Stimulated activated CD4-positive, alpha-beta T cell treated with anti-CD3 and anti-CD28 coated beads, TNF-alpha, amount 100 ng/mL, for 24 hours (primary cell): ENCODE measurements at places on chromosomes 2 and 18.

DNA sequence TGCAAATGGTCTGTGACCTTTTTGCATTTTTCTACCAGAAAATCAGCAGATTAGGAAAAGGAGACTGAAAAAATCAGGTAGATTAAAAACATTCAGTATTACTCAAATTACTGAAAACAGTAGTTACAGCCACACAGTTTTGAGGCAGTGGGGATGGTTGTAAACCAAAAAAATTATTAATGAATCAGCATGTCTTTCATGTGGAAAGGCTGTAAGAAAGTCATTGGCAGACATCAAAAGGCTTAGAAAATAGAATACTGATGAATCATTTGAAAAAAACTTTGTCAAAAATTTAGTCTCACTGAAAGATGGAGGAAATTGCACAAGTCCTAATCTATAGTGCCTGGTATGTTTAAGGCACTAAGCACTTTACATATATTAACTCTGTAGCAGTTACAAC lies 133.9 kb upstream of the GCFC2 start:
- no peak for DNase-seq

DNA sequence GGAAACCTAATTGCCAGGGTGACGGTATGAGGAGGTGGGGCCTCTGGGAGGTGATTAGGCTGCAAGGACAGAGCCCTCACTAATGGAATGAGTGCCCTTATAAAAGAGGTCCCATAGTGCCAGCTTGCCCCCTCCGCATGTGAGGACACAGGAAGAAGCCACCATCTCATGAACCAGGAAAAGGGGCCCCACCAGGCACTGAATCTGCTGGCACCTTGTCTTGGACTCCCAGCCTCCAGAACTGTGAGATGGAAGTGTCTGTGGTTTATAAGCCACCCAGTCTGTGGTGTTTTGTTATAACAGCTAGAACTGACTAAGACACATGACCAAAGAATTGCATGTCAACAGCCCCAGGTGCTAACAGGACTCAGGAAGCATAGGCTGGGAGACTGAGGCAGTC lies 214.3 kb downstream of the MGAT5 start:
- DNase-seq, result no peak

- DNase-seq, result no peak
Observed at GRCh38 chr2:206984206-206984605, 44.9 kb downstream of the CPO start.

GRCh38 chr2:151033271-151034248 lies 228.1 kb downstream of the RBM43 start:
- no peak for DNase-seq

GRCh38 chr2:127373362-127374083 lies 14.3 kb downstream of the MAP3K2 start:
- no peak for DNase-seq

GRCh38 chr18:5894611-5895298 lies 567 bp downstream of the TMEM200C start:
- no peak for DNase-seq

DNA sequence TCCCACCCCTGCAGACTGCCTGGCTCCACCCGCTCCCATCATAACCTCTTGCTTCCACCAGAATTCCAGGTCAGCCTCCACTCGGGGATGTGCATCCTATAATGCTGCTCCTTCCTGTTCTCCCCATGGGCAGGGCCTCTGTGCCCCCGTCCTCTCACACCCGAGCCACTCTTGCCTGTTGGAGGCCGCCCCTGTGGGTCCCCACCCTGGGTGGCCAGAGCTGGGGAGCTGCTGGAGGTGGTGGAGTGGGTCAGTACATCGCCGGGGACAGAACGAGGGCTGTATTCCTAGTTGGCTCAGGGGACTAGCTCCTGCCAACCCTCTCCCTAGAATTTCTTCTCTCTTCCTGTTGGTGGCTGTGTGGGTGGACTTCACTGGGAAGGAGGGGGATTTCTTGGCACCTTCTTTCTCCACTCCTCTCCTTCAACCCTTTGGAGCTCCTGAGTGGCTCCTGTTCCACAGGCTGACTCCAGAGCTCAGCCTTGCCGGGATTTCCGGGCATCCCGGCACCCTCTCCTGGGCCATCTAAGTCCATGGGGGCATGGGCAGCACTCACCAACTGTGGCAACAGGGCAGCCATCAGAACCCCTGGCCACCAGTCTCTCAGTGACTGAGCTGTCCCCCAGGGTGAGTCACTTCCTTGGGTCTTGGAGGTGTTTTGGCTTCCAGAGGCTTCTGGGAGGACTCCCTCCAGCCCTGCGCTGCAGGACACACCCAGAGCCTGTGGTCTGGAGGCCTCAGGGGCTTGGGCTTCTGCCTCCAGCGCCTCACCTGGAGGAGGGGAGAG lies 88.2 kb upstream of the MCFD2 start:
- DNase-seq, result no peak

DNA sequence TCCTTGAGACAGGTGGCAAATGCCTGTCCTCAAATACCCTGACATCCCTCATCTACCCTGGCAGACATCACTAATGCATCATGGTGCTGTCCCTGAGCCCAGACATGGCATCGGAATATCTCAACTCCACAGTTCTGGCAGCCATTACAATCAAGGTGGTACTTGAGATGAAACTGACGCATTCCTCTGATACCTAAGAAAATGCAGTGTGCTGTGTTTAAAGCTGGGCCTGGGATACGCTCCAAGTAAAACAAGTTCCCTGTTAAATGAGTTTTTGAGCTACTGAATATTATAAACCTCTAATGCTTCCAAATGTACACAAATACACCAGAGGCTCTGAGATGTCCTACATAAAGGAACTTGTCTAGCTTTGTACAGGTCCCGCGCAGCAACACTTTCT lies 29.8 kb downstream of the POLR1A start:
- DNase-seq, result no peak

GRCh38 chr18:7817575-7818230 lies 250.6 kb downstream of the PTPRM start:
- DNase-seq, result no peak

GRCh38 chr2:626491-627339 lies 50.5 kb downstream of the TMEM18 start:
- DNase-seq, result no peak

DNA sequence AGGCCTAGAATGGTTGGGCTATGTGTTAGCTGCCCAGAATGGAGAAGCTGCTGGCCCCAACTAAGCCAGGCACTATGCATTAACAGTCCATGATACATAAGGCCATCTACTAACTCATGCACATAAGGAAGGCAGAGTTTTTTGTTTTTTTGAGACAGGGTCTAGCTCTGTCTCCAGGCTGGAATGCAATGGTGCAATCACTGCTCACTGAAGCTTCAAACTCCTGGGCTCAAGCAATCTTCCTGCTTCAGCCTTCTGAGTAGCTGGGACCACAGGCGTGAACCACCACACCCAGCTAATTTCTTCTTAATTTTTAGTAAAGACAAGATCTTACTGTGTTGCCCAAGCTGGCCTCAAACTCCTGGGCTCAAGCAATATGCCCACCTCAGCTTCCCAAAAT lies 37.6 kb downstream of the GPR45 start:
- DNase-seq, result no peak

DNA sequence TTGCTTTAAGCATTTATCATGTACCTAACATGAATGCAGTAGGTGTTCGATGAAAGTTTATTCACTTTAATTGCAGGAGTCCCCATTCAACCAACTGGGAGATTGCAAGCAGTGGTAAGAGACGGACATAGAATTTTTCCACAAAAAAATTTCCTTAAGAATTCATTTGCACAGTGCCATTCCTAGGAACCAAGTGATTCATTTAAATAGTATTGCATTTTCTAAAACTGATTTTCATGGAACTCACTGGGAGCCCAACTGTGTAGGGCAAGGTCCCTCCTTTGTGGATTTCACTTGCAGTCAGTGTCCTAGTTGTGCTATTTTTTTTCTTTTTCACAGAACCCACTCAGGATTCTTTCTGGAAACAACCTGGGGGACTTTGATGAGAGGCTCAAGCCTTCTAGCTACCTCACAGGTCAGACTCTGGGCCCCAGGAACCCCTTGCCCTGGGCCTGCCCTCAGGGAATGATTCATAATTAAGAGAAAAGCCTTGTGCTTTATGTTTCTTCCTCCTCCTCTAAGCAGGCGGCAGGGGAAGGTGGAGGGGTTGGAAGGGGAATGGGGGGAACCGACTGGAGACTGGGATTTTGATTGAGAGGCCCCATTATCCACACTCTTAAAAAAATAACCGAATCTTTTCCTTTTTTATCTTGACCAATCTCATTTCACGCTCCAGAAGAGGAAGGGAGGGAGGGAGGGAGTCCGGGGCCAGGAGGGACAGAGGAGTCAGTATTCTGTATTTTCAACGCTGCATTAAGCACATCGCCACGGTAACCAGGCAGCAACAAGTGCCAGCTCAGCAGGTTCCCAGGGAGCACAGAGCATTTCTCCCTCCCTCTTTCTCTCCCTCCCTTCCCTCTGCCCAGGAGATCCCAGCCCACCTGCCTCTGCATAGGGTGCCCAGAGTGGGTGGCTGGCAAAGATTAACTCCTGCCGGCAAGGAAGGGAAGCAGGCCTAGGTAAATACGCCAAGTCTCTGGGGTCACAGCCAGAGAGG lies 51.8 kb downstream of the PSD4 start:
- no peak for DNase-seq

DNA sequence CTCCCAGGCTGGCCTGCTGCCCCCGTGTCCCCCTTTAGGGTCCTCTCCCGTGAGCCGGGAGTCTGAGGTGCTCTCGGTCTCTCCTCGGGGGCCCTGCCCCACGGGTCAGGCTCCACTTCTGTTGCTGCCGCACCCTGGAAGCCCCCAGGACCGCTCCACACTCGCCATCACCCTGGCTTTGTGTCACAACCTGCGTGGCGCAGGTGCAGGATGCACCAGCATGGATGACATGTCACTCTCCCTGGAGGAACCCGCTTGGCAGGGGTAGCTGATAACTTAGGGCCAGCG lies 10.8 kb upstream of the ARHGEF4 start:
- DNase-seq, result no peak

GRCh38 chr18:74148543-74149070 lies 284 bp downstream of the TIMM21 start:
- no peak for DNase-seq

- DNase-seq, result no peak
Observed at GRCh38 chr2:26001743-26002351, 19.6 kb upstream of the KIF3C start.
